ENCODE measurements at places on chromosomes 3 and 15. TPM values are rescaled to one million over a fixed set of nuclear protein-coding genes. Genes with fewer than 3 reads are reported as not detected.
A peak's percentile ranks its signal among the peaks of the same experiment; 100 is the strongest.

Gene AHSG
- total RNA-seq, result not detected

Gene IGSF11
- 8.1 TPM for total RNA-seq

Gene MED12L
- 0.16 TPM for total RNA-seq

- no peak overlapping the region for H3K4me3 ChIP-seq
- H3K27ac ChIP-seq, result no peak overlapping the region
- no peaks in the 10 kb centered on the region for H3K27me3 ChIP-seq
- no peak for DNase-seq
These were observed 6.7 kb downstream of the GK5 start for GRCh38 chr3:142218703-142219102.

DNA sequence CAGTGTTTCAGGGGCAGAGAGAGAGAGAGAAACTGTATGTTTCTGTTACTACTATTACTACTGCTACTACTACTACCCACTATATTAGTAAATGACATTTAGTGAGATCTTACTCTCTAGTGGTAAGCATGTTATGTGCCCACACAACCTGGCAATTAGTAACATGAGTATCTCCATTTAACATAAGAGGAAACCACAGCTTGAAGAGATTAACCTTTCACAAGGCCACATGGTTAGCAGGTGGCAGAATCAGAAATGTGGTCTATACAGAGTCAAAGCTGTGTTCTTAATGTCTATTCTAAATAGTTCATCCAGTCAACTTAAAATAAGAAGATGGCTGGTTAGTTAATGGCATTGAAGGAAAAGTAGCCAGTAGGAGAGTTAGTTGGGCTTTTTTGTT lies 961.6 kb downstream of the MCTP2 start:
- H3K27me3 ChIP-seq, result no peaks in the 10 kb centered on the region
- no peaks in the 10 kb centered on the region for H3K4me1 ChIP-seq
- H3K4me3 ChIP-seq, result no peak overlapping the region
- DNase-seq, result no peak
- no peaks in the 10 kb centered on the region for H3K36me3 ChIP-seq

DNA sequence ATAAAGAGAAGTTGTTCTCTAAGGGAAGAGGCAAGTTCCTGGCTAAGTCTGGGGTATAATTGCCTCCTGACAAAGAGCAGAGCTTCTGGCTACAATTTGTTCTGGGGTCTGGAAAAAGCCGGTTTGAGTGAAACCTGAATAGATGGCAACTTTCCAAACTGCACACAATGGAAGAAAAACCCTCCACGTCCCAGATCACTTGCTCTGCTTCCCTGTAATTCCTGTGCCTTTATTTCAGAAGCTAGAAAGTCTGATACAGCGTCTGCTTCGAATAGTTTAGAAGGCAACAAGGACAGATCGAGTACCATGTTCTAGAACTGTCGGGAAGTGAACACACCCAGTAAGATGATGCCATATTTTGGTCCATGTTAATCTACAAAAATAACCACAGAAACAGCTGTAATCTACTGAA lies 1.6 kb upstream of the WDR82 start:
- H3K36me3 ChIP-seq, result peaks cover 7% of the 10 kb centered on the region
- DNase-seq, result no peak
- no peak overlapping the region for H3K4me3 ChIP-seq
- H3K27ac ChIP-seq, result peak overlapping the region; percentile 94
- no peaks in the 10 kb centered on the region for H3K27me3 ChIP-seq
- H3K4me1 ChIP-seq, result no peaks in the 10 kb centered on the region

Data from sigmoid colon (tissue), 7 donors.